ENCODE measurements at places on chromosomes 5 and 9.

GRCh38 chr9:90552317-90552716 lies 90.3 kb downstream of the DIRAS2 start:
- no peak for DNase-seq

DNA sequence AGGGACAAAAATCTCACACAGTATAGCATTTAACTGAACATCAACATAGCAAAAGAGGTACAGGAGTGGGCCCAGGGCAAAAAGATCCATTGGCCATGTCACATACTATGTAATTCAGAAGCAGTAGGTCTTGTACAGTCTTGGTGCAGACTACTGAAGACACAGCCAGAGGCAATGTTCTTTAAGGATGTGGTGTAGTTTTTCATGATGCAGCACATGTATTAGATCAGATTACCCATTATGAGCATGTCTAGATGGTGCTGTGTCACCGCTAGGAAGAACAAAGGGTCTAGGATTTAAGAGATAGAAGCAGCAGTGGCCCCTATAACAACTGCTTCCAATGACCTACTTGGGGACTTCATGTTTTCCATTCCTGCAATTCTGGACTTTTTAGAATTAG lies 610.4 kb upstream of the MEF2C start:
- DNase-seq, result no peak

- no peak for DNase-seq
Observed at GRCh38 chr5:145979270-145980223, 43.2 kb downstream of the SH3RF2 start.

DNA sequence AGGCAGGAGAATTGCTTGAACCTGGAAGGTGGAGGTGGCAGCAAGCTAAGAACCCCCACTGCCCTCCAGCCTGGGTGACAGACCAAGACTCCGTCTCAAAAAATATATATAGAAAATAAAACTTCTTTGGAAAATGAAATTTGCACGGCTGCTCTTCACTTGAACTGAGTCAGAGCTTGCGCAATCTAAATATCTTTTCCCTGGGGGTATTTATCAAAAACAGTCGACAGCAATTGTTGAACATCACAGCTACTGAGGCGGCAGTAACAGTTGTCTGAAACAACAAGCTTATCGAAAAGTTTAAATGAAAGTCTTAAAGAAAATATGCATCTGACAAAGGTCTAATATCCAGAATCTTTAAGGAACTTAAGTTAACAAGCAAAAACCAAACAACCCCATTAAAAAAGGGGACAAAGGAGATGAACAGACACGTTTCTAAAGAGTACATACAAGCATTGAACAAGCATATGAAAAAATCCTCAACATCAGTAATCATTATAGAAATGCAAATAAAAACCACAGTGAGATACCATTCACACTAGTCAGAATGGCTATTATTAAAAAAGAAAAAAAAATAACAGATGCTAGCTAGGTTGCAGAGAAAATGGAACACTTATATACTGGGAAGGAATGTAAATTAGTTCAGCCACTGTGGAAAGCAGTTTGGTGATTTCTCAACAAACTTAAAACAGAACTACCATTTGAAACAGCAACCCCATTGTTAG lies 153.6 kb upstream of the CDH9 start:
- no peak for DNase-seq

GRCh38 chr9:137666955-137667670 lies 48.3 kb downstream of the EHMT1 start:
- DNase-seq, result no peak

GRCh38 chr5:64069486-64069885 lies 96.2 kb upstream of the RNF180 start:
- DNase-seq, result no peak

DNA sequence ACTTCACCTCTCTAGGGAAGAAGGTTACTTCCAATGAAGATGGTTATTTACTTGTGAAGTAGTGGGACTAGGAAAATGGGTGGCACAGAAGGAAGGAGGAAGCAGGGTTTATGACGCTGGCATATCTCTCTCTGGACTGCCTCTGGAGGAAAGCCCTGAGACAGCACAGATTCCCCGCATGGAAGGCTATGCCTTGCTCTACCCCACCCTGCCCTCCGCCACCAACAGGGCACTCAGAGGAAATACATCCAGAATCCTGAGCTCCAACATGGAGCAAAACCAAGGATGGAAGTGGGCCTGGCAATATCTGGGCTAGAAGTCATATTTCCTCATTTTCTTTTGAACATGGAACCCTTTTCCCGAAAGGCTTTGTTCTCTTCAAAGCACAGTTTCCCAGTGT lies 346.9 kb downstream of the ZSWIM6 start:
- no peak for DNase-seq

GRCh38 chr5:53200306-53200705 lies 90.7 kb upstream of the MOCS2 start:
- DNase-seq, result no peak

- DNase-seq, result peak; percentile 57
Observed at GRCh38 chr5:54738118-54738972, 220.8 kb downstream of the SNX18 start.

- DNase-seq, result peak; percentile 72
Observed at GRCh38 chr9:132901858-132902831, 23.4 kb downstream of the SPACA9 start.

DNA sequence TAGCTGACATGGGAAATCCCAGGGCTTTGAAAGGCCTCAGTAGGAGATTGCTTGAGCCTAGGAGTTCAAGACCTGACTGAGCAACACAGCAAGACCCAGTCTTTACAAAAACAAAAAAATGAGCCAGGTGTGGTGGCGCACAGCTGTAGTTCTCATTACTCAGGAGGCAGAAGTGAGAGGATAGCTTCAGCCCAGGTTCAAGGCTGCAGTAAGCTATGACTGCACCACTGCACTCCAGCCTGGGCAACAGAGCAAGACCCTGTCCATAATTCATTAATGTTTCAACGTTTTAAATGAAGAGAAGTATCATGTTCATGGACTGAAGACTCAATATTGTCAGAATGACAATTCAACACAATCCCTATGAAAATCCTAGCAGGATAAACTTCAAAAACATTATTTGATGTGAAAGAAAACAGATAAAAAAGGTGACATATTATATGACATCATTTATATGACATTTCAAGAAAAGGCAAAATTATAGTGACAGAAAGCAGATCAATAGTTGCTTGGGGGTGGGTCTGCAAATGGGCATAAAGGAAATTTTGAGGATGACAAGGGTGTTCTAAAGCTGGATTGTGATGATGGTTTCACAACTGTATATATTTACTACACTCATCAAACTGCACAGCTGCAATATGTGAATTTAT lies 3.7 kb downstream of the KIF3A start:
- no peak for DNase-seq

GRCh38 chr9:129783516-129784361 lies 19.2 kb upstream of the TOR1B start:
- peak; percentile 62 for DNase-seq

- no peak for DNase-seq
Observed at GRCh38 chr9:98232926-98233325, 22.5 kb downstream of the TBC1D2 start.

DNA sequence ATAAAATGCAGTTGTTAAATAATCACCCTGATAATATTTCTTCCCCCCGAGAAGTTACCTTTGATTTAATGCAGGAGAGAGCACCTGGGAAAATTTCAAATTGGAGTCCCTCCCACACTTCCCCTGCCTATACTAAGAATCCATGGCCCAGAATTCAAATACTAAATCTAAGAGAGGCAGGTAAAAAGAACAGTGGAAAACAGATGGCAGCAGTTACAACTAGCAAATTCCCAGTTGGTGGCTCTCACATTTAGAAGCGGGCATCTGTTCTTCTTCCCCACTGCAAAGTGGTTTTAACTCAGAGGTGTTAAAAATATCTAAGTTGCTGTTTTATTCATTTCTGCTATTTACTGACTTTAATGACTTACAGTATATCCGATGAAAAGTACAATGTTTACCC lies 210.4 kb upstream of the ELAVL2 start:
- DNase-seq, result no peak

GRCh38 chr5:65462139-65462705 lies 19.5 kb downstream of the ADAMTS6 start:
- DNase-seq, result no peak

- DNase-seq, result no peak
Observed at GRCh38 chr5:171285465-171285864, 23.6 kb upstream of the TLX3 start.

DNA sequence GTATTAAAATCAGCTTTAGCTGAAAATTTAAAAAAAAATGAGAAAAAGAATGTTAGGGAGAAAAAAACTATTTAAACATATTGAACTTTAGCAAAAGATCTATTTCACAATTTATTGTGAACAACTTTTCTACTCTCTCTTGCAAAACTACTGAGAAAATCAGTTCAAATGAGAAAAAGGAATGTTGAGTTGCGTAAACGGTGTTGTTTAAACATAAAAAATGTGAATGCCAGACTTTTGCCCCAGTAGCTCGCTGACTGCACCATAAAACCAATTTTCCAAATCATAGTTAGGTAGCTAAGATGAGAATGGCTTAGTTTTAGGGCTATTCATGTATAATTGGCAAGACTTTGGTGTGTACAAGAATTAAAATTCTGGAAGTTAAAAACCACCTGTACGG lies 13.4 kb upstream of the RAD23B start:
- peak; percentile 84 for DNase-seq

GRCh38 chr5:133670336-133670735 lies 58.0 kb upstream of the FSTL4 start:
- no peak for DNase-seq

DNA sequence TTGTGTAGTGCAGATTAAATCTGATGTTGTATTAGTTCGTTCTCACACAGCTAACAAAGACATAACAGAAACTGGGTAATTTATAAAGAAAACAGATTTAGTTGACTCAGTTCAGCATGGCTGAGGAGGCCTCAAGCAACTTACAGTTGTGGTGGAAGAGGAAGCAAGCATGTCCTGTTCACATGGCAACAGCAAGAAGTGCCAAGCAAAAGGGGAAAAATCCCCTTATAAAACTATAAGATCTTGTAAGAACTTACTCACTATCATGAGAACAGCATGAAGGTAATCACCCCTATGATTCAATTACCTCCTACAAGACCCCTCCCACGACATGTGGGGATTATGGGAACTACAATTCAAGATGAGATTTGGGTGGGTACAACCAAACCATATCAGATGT lies 238.6 kb upstream of the PRR16 start:
- DNase-seq, result no peak

DNA sequence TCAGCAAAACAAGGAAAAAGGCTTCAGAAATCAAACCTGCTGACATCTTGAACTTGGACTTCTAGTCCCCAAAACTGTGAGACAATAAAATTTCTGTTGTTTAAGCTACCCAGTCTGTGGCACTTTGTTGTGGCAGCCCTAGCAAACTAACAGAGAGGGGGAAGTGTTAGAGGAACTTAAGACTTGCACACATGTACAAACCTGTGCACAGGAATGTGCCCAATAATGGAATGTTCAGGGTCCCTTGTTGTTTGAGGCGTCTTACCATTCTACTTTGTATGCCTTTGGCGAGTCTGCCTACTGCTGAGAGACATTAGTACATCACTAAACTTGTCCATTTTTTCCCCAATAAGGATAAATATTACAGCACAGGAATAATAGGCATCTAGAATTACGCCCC lies 160.3 kb downstream of the WDR70 start:
- no peak for DNase-seq

DNA sequence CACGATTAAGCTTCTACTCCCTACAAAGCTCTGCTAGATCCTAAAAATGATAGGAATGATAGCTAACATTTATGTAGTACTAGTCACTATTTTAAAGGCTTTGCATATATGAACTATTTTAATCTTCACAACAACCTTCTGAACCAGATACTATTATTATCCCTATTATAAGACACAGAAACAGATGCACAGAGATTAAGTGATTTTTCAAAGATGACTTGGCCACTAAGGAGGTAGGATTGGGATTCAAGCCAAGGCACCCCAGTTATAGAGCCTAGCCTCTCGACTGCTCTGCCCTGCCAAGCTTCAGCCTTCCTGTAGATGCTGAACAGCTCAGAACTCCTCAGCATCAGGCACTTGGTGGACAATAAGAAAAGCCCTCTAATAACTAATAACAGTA lies 200.9 kb upstream of the PTGER4 start:
- no peak for DNase-seq

DNA sequence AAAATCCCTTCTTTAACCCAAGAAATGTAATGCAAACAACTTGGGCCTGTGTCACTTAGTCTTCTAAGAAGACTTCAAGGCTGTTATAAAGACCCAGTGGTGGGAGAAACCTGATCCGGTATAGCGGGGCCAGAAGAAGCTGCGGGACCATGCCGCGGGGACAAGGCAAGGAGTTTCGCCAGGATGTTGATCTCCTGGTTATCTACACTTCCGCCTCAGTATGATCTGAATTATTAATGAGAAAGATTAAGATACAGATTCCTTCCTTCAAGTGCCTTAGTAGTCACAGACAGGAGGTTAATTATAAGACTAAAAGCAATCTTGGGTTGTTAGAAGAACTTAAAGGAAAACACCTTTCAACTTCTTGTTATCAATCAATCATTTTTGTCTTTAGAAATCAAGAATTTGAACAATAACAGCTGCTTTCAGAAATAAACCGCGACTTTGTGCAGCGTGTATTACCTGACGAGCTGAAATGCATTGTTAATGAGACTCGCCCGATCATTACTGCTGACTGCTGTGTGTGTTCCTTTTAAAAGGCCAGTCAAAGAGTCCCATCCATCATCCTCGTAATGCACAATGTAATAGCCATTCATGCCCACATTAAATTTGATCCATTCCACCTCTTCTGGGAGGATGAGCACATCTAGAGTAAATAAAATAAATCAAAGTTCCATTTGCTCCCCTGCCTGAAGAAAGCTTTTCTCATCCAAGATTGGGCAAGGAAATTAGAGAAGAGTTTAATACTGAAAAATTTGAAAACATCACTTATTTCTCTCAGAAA lies 22.2 kb downstream of the ERAP1 start:
- no peak for DNase-seq

DNA sequence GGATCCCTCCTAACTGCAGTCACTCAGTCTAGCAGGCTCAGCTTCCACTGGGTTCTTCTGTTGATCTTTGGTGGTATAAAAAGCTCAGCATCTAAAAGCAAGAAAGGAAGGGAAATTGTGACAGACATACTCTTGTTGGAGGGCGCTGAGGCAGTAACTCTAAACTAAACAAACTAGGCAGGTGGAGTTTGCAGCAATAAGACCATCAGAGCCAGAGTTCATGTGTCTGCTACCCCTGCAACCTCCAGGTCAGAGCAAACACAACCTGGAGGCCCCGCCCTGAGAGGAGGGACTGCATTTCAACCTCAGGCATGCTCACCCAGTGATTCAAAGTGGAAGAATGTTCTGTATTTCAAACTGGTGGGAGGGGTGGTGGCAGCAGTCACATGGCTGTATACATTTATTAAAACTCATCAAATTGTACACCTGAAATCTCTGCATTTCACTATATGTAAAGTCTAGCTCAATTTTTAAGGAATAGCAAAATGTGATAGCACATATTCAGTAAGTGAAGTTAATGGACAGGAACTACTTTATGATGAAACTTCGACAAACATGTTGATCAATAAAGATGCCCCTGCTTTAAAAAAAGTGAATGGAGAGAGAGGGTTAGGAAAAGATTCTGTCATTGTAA lies 7.1 kb downstream of the ACTL7A start:
- DNase-seq, result peak; percentile 12
